ENCODE measurements at places on chromosomes 7 and 10.

- no peak for DNase-seq
Measured at GRCh38 chr10:77082601-77083252, 554.9 kb downstream of the KCNMA1 start.

GRCh38 chr7:69374044-69374425, 224.2 kb upstream of the AUTS2 start:
- DNase-seq: no peak

- DNase-seq: no peak
Measured at GRCh38 chr10:614139-614711, 75.2 kb downstream of the DIP2C start.

DNA sequence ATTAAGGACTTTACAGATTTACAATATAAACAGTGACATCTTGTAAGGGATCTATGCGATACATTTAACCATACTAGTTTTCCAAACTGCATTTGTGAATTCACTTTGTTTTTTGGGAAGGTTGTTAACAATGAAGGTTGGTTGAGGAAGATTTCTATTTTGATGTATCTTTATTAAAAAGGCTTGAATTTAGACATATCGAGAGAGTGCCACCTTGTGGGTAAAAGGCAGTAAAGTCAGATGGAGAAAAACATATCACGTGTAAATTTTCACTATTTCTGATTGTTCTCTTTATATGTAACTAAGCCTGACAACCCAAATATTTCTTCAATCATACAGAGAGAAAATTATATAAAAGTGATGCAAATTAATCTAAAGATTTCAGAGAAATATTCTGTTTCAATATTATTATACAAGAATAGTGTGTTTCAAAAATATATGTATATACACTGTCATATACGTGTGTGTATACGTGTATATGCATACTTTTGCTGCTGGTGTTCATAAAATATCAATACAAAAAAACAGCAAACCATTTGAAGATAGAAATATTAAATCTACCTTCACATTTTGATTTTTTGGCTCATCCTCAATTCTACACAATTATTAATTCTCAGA, 988.6 kb downstream of the SORCS1 start:
- DNase-seq: no peak

GRCh38 chr7:121544726-121545125, 148.6 kb upstream of the FAM3C start:
- DNase-seq: no peak

DNA sequence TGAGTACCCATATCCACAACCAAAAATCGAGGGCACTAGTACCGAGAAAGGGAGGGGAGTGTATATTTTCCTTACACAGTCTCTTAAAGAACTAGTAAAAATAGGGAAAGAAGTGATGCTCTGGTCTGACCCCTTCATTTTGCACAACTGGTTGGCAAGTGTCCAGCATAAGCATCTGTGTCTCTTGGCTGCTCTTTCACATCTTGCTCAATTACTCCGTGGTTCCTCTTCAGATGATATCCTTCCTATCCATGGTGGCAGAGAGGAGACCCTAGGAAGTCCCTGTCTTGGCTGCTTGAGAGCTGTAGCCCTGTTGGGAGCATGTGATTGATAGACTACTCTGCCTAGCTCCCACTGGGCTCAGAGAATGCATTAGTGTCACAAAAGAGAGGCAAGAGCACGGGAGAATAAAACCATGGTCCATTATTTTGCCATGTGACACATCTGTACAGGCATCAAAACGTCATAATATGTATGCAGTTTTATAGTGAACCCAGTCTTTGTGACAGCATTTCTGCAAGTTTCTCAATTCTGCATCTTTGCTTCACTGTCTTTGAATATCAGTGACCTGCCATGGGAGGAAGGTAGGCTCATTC, 111.8 kb upstream of the ANKRD1 start:
- no peak for DNase-seq

DNA sequence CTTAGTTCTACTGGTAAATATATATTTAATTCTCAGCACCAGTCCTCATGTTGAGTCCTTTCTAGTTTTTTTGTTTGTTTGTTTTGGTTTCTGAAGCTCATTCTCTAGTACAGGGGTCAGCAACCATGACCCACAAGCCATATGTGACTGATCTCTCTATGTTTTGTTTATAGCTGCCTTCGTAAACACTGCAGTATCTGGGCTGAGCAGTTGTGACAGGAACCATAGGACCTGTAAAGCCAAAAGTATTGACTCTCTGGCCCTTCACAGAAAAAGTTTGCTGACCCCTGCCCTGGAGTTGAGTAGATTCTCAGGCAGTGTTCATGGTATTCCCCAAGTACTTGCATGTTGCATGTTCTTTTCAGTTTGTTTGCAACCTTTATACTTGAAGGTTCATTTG, 20.8 kb downstream of the NET1 start:
- DNase-seq: no peak

GRCh38 chr10:69892406-69892805, 90.7 kb downstream of the COL13A1 start:
- no peak for DNase-seq

DNA sequence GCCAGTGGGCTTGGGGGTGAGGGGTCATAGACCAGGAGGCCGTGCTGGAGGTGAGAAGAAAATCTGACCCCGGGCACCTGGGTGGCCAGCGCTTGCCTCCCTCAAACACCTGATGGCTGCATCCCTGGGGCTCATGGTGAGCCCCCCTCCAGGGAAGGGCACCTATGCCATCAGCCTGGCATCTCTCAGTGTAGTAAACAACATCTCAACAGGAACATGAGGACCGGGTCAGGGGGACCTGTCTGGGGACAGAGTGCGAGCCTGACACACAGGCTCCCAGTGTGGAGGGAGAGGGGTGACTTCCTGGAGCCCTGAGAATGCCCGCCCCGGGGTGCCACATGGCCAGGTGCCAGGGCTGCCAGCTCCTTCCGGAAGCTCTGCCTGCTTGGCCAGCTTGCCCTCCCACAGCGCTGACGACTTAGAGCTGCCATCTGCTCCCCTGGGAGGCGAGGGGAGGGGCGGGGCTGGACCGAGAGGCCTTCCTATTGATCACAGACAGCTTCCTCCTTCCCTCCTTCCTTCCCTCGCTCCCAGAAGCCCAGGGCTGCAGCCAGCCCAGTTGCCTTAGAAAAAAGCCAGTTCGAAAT, 12.3 kb downstream of the STX1A start:
- DNase-seq: no peak
